Activated T-cell treated with anti-CD3 and anti-CD28 coated beads for 48 hours (primary cell): ENCODE measurements at places on chromosomes 16 and 17.
A peak's percentile ranks its signal among the peaks of the same experiment; 100 is the strongest.

DNA sequence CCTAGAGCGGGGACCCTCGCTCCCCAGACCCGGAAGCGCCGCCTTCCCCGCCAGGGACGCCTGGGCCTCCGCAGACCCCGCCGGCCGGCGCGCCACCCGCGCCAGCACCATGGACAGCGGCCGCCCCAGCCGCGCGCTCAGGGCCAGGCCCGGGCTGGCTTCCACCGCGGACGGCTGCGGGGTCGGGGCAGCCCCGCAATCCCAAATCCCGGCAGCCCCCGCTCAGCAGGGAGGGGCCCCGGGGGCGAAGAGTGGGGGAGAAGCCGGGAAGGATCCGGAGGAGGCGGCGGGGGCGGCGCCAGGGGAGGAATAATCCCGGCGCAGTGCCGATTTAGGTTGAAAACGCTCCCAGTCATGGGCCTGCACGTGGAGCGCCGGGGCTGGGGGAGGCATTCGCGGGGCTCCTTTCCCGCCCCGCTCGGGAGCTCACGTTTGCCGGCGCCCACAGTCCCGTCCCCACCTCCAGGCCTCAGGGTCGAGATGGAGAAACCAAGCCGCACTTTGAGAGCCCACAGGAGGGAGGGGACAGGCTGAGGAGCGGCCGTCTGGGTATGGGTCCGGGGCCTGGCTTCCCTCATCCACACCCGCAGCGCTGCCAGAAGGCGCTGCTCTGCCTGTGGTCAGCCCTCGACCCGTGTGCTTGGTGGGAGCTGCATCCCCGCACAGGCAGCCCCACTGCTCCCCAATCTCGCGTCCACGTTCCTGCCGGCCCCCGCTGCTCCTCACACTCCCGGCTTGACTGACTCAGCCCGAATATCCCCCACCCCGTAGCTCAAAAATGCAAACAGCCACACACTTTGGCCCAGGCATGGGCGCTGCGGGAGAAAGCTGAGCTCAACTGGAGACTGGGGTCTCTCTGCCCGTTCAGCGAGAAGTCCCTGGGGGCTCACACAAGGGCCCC is 4.7 kb downstream of the FBXL16 start:
- DNase-seq: no peak

GRCh38 chr16:69405757-69406156 is 18.7 kb upstream of the CYB5B start:
- no peak for DNase-seq

DNA sequence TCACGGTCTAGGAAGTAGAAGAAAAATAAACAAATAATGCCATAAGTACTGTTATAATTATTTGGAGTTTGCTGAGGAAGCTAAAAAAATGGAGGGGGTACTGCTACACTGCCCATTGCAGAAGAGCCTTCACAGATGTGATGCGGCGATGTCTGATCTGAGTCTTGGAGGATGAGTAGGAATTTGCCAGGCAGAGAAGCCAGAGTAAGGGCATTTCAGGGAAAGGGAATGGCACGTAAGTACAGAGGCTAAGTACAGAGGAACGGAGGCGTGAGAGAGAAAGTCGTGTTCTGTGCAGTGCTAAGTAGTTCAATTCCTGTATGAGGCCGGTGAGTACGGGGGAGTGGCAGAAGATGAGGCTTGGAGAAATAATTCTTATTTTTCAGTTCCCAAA is 741 bp upstream of the GRB2 start:
- no peak for DNase-seq

DNA sequence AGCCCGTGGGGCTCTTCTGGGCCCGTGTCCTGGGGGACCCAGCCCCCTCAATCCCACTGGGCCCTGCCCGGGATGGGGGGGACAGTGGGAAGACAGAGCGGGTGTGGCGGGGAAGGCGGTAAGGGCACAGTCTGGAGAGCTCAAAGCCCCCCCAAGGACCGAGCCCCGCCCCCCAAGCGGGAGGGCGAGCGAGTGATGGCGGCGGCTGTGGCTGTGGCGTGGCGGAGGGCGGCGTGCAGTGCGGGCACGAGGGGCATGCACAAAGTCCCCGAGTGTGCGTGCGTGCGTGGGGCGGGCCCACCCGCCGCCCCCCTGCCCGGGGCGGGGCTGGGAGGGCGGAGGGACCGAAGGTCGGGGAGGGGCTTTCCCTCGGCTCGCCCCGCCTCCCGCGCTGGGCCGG is 3.6 kb upstream of the WDR24 start:
- DNase-seq: no peak

DNA sequence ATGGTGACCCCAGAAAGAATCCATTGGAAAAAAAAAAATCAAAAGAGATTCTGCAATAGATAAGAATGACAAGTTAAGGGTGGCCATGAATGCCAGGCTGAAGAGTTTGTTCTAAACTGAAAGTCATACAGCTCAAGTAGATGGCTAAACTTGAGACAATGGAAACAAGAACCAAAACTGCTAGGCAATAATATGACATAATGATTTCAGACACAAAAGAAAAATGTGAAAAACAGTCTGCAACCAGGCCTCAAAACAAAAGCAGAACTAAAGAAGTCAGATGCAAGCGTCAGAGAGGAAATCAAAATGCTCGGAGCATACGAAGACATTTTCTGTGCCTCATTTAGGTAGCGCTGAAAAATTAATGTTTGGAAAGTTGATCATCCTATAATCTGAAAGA is 54.4 kb upstream of the YPEL2 start:
- DNase-seq: no peak

GRCh38 chr17:78112518-78113471 is 15.8 kb downstream of the TMC6 start:
- DNase-seq: peak; percentile 79

DNA sequence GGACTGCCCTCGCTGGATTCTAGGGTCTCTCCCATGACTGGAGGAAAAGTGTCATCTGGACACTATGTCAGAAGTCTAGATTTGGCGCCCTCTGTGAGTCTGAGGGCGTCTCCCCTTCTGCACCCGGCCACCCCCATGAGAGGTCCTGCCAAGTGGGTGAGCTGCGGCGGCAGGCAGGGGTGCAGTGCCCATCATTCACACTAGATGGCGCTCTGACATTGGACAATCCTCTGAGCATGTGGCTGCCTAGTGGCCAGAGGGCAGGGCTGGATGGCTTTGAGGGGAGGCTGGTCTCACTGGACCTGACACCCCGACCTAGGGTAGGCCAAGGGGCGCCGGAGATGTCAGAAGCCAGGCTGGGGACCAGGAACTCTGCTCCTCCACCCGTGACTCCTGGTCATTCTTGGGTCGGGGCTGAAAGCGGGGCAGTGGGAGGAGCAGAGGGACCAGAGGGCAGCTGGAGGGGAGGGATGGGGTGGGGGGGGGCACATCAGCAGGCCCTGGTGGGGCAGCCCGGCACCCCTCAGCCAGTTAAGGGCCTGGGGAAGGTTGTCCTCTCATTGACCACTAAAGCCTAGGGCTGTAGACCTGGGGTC is 28.0 kb downstream of the MRM1 start:
- peak; percentile 77 for DNase-seq

- no peak for DNase-seq
Observed at GRCh38 chr16:88345031-88345720, 37.6 kb upstream of the ZNF469 start.

- DNase-seq: no peak
Observed at GRCh38 chr16:86707581-86707980, 129.2 kb downstream of the FOXL1 start.

DNA sequence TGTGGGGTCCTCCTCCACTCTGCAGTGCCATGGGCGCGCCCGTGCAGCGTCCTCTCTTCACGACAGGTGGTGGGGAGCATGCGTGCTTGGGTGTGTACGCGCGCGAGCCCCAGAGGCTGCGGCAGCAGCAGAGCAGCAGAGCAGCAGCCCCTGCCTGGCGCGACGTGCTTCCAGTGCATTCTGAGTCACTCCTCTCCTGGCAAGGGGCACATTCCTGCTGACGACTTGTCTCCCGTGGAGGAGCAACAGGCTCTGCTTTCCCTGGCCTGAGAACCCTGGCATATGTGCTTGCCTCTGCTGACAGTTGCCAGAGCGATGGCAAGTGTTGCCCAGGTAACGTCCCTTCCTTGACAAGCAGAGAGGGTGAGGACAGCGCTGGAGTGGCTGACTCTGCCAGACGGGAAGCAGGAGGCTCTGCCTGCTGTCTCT is 133.8 kb upstream of the PLCG2 start:
- DNase-seq: no peak

- DNase-seq: no peak
Observed at GRCh38 chr17:64006361-64007088, 8.4 kb downstream of the PRR29 start.
